Stimulated activated CD4-positive, alpha-beta T cell treated with anti-CD3 and anti-CD28 coated beads, Interleukin-1b, Interleukin-23, amount 100 ng/mL, for 1 hour (primary cell): ENCODE measurements at places on chromosomes 1 and 21.

DNA sequence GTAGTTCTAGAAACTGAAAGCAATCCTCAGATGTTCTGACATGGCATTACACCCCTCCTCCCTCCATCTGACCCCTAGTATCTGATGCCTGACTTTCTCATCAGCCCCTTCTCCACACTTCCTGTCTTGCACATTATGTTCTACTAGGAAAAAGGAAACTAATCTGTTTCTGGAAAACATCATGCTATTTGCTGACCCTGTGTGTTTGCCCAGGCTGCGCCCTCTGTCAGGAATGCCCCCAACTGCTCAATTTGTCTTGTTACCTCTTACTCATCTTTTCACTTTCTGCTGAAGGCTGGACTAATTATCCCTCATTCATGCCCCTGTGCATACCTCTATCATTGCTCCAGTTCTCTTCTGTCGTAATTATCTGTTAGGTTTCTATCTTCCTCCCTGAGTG is 37.5 kb upstream of the DAB1 start:
- DNase-seq: no peak

- no peak for DNase-seq
Measured at GRCh38 chr1:59845091-59845490, 30.3 kb downstream of the HOOK1 start.

GRCh38 chr1:155210314-155211104 is 2.0 kb downstream of the MTX1 start:
- no peak for DNase-seq

DNA sequence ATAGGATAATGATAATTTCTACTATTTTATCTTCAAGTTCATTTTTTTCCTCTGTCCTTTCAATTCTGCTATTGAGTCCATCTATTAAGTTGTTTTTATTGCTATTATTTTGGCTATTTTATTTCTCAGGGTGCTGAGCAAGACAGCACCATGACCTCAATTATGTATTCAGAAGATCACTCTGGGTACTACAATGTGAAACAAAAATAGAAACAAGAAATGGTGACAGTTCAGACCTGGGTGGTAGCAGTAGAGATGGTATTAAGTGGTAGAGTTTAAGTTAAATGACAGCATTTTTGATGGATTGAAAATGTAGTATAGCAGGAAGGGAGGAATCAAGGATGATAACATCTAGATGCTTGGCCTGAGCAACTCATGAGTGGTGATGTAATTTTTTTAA is 655.3 kb upstream of the PLXNA2 start:
- DNase-seq: no peak

DNA sequence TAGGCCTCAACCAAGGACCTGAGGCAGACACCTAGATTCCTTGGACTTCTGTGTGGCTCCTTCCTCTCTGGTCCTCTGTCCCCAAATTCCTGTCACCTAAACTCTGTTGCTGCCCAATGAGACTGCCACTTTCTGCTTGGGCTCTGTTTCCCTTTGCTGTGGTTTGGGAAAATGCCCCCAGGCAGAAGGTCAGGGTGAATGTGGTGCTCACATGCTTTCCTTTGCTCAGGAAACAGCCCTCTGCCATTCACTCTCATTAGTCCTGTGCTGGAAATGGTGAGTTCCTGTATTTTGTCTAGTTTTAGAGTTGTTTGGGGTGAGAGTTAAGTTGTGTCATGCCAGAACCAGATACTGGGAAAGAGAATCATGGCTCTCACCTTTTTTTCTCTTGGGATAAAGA is 22.7 kb upstream of the SHE start:
- no peak for DNase-seq

GRCh38 chr1:244325056-244325758 is 126.5 kb downstream of the ADSS2 start:
- no peak for DNase-seq

DNA sequence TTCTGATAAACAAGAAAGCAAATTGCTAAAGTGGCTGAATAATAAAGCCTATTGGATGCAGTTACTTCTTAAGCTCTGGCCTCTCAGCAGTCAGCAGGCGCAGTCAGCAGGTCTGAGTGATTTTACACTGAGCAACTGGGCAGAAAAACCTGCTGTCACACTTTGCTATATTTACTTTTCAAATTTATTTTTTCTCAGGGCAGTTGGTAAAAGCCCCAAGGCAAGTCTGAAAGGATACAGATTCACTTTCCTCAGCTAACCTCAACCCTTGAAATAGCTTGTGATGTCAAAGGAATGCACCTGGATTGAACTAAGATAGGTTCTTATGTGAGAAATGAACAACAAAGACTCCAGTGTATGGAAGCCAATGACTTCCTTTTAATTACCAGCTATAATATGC is 34.0 kb downstream of the ATP5PF start:
- no peak for DNase-seq

DNA sequence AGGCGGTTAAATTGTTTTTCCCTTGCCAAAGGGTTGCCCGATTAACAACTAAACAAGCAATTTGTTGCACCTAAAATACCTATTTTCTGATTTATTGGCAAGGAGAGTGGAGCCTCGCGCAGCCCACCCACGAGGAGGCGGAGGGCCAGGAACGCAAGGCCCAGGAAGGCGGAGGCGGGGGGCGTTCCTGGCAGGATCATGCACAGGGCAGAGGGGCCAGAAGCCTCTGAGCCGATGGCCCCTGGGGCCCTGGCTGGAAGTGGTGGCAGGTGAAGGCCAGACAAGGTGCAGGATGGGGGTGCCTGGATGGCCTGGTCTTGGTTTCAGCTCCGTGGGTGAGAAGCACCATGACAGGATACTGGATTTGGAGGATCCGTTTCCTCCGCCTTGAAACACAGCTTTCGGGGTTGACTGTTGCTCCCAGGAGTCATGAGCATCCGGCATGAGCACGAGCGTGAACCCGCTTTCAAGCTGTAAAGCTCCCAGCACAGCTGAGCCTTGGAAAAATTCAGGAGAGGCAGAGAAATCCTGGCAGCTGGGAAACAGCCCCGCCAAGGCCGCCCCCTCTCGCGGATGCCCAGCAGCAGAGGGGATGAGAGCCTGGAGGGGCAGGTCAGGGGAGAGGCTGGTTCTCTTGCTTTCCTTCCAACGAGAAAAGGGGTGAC is 35.0 kb downstream of the AJAP1 start:
- DNase-seq: no peak

DNA sequence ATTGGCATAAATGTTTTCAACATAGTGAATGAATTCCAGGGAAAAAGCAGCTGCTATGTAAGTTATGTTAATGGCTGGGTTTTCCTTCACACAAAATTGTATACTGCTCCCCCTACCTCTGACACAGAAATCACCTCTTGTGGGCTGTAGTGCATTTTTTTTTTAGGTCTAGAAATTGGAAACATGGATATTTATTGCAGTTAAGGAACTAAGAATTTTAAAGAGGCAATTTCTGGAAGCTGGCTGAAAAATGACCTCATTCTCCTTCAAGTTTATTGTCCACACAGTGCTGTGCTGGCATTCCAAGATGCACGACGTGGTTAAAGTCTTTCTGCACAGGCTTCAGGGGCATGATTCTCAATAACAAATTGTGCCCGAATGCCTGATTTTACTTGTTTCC is 1424.2 kb downstream of the MRPL39 start:
- DNase-seq: no peak

DNA sequence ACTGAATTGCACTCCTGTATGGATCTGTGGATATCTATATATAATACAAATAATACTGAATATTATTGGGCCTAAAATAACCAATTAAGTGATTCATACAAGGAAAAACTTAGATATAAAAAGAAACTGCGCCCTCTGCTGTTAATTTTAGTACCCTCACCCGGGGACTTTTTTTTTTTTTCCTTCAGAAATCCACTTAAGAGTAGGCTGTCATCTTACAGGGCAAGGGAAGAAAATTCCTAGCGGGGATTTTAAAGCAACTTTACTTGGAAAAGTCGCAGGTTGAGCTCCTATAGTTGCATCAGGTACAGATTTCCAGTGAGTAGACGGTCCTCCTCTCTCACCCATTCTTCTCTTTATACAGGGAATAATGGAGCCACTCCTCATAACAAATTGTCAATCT is 1.3 kb downstream of the NTNG1 start:
- no peak for DNase-seq
